ENCODE measurements at places on chromosomes 16 and 17. TPM values are rescaled to one million over a fixed set of nuclear protein-coding genes. Genes with fewer than 3 reads are reported as not detected.

Gene RNF112
- total RNA-seq, result 0.92 TPM

Gene CRYBA1
- total RNA-seq, result not detected

Gene CLEC18C
- total RNA-seq, result not detected

Gene ITGA2B
- 1.9 TPM for total RNA-seq

Gene MMP28
- total RNA-seq, result 7.9 TPM

Gene NTN1
- total RNA-seq, result 0.37 TPM

Gene TPSAB1
- not detected for total RNA-seq

Gene SMIM22
- not detected for total RNA-seq

All from A549 treated with Mapracorat at 1 μM for 4 hours (cell line).